Mucosa of descending colon (tissue), 3 donors: ENCODE measurements at places on chromosomes 1 and 21. TPM values are rescaled to one million over a fixed set of nuclear protein-coding genes. Genes with fewer than 3 reads are reported as not detected.

- peak; percentile 18 for DNase-seq
Observed at GRCh38 chr1:88773540-88774150, 89.6 kb downstream of the PKN2 start.

GRCh38 chr1:98102345-98103030 is 181.7 kb upstream of the DPYD start:
- no peak for DNase-seq

DNA sequence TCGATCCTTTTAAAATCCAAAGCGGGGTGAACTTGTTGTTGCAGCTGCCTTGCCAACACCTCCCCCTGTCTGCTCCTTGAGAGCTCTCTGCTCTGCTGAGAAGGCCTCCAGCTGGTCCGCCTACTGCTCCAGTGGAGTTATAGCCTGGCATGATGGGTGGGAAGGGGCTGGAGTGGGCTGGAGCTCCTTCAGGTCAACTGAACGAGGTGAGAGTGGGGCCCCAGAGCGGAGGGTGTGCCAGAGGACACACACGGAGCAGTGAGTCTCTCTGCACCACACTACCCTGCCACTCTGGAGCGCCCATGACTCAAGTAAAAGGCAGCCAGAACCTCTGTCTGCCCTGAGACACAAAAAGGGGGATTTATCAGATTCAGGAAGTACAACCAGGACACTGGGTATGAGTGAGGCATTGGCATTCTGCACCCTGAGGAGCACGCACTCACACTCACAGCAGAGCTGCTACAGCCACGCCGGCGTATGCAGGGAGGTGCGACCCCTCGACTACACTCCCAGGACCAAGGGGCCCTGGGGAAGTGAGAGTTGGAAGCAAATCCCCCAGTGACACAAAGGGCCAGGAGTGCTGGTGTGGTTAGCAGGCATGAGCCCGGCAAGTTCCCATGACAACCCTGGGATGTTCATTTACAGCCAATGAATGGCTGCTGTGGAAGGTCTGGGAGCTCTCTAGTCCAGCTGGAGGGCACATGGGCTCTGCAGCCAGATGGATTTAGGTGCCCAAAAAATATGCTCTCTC is 28.0 kb upstream of the EVA1B start:
- DNase-seq, result no peak

GRCh38 chr1:25030674-25031589 is 100.9 kb upstream of the RUNX3 start:
- DNase-seq, result no peak

GRCh38 chr1:173093691-173094445 is 43.1 kb upstream of the TNFSF18 start:
- DNase-seq, result no peak

GRCh38 chr1:219161371-219161770 is 12.3 kb upstream of the LYPLAL1 start:
- DNase-seq, result no peak

DCST1 gene
- not detected for total RNA-seq

TSPEAR gene
- total RNA-seq, result not detected

MNDA gene
- 5.7 TPM for total RNA-seq

RBP7 gene
- 0.69 TPM for total RNA-seq
